ENCODE measurements at places on chromosomes 2 and 18.

DNA sequence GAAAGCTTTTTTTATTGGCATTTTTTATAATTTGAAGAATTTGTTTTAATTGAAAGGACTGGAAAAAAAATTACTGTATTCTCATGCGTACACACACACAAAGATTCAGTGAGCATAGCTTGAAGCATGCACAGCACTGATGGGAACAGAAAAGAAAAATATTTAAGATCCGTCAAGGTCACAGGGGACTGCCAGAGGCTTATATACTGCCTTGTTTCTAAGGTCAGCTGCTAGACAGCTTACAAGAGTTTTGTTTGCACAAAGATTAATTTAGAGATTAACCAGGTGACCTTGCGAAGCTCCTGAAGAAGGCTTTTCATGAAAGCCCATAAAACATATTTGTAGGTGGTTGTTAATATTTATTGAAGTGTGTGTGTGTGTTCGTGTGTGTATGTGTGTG lies 396.3 kb downstream of the TRIB2 start:
- no peak for DNase-seq

GRCh38 chr2:74427551-74427950 lies 6.0 kb downstream of the WDR54 start:
- no peak for DNase-seq

- DNase-seq = peak; percentile 6
These were observed 79.2 kb upstream of the IL1R2 start for GRCh38 chr2:101912545-101912944.

GRCh38 chr2:18436503-18437005 lies 123.9 kb downstream of the RDH14 start:
- DNase-seq = no peak

DNA sequence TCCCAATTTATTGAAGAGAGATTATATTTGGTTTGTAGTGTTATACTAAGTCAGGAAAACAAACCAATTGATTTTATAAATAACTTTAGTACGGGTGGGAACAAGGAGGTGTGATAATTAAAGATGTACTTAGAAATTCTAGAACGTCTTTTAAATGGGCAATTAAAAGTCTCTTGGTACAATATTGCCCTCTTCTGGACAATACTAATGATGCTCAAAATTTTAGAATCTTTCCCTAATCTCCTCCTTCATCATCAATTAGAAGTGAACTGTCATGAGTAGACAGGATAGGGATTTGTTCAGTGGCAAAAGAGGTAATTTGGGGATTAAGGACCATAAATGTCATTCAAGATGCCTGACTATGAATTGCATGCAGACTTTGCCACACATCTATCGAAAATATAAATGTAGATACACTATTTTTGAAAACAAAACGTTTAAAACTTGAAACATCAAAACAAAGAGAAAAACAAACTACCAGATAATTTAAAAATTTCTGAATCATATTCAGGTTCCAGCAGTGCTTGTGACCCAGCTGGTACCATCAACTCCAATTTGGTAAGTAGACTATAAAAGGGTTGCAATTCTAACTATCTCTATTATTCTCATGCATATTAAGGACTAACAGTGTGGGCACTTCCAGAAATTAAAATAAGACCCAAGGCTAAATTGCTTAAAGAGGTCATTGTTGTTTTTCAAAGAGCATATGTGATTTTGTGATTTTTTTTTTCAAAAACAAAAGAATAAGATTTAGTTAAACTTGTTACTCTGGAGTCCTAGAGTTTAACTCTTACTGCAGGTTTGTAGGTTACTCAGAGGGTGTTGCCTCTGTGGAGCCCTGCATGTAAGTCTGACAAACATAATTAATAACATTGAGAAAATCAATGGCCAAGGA lies 123.5 kb downstream of the LAMA3 start:
- DNase-seq = no peak

DNA sequence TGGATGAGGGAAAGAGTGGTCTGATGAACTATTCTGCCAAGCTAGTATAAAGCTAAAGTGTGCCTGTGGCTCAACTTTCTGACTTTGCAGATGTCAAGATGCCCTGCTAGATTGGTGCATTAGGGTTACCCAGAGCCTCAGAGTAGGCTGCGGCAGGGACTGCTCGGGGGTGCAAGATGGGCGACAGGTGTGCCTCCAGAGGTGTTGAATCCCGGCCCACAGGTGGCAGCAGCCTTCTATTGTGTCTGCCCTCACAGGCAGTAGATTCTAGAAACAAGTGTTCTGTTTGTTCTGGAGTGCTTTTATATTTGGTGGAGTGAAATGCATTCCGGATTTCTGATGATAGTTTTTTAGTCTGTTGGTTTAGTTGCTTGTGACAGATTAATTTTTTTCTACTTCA lies 131.6 kb upstream of the IL1R2 start:
- DNase-seq = no peak

GRCh38 chr2:63699549-63699839 lies 110.7 kb downstream of the MDH1 start:
- DNase-seq = no peak

GRCh38 chr2:627340-627709 lies 49.9 kb downstream of the TMEM18 start:
- DNase-seq = no peak

DNA sequence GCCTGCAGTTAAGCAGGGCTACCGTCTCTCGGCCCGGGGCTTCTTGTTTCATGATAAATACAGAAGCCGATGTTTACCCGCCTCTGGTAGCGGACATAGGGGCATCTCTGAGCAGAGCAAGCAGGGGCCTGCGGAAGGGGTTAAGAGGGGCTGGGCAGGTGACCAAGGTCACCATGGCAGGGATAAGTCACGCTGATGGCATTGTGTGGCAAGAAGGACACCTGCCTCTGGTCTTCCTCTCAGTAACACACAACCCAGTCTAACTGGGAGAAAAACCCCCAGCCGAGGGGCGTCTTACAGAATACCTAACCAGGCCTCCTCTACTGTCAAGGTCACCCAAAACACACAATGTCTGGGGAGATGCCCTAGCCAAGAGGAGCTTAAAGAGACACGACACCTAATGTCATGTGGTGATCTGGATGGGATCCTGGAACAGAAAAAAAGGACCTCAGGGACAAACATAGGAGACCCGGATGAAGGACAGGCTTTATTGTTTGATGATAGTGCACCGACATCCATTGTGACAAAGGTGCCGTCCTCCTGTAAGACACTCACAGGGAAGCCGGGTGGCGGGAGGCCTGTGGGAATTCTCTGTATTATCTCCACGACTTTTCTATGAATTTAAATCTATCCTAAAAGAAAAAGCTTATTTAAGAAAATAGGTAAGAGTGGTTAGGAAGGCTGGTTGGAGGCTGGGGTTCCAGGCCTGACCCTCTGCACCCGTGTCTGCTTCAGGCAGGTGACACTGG lies 24.8 kb downstream of the SH3BP4 start:
- no peak for DNase-seq

- no peak for DNase-seq
These were observed 70.8 kb downstream of the KCNE4 start for GRCh38 chr2:223122781-223123180.

- DNase-seq = no peak
These were observed 355.2 kb downstream of the GALNT13 start for GRCh38 chr2:154226931-154227330.

DNA sequence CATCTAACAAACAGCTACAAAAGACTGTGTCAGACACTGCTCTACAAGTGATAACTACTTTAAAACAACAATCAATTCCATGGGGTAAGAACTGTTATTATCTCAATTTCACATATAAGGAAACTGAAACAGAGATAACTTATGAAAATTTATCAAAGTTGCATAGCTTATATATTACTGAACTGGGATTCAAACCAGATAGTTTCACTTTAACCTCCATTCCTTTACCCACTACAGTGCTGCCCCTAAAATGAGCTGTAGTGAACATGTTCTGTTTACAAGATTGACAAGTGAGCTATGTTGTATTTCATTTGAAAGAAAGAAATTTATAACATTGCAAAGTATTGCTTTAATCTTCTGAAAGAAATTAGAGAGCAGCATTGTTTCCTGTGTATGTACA lies 14.1 kb upstream of the GCG start:
- DNase-seq = no peak

- DNase-seq = no peak
These were observed 4.8 kb downstream of the UGP2 start for GRCh38 chr2:63846487-63846886.
